ENCODE measurements at places on chromosomes 4 and X.

GRCh38 chr4:17770845-17771244, 10.6 kb downstream of the FAM184B start:
- DNase-seq = no peak

GRCh38 chrX:120125444-120125843, 9.7 kb upstream of the RHOXF1 start:
- DNase-seq = no peak

- DNase-seq = no peak
These were observed 28.3 kb upstream of the CFAP299 start for GRCh38 chr4:80307183-80307735.

GRCh38 chrX:43849173-43849572, 33.1 kb downstream of the MAOB start:
- DNase-seq = no peak

- DNase-seq = no peak
These were observed 47.5 kb upstream of the FAM120C start for GRCh38 chrX:54230435-54231148.

GRCh38 chrX:36867143-36867542, 141.0 kb upstream of the FAM47C start:
- no peak for DNase-seq

DNA sequence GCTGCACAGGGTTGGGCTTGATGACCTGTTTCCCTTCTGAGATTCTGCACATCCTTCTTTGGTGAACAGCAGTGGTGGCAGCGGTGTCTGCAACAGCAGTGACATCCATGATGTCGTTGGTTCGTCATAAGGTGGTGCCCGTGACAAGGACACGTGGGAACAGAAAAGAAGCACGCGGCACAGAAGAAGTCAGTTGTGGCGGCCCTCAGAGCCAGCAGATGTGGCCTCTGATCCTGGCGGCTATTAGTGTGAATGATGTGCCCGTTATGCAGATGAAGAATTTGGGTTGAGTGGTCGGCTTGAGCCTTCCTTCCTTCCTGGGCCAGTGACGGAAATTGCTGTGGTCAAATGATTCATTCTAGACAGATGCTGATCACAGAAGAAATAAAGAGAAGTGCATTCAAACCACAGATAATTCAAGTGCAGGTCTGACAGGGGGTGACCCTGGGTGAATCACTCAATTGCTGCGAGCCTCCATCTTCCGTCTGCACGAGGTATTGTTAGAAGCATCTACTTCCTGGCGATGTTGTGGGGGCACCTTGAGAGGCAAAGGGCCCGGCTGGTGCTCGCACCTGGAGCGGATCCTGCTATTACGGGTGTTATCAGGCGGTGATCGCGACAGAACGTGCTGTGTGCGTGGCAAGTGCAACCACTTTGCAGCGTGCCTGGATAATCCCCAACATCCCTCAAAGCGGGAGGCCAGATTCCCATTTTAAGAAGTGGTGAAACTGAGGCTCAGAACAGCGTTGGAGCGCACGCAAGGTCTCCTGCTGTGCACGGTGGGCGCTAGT, 215.2 kb upstream of the PSAPL1 start:
- peak; percentile 34 for DNase-seq

DNA sequence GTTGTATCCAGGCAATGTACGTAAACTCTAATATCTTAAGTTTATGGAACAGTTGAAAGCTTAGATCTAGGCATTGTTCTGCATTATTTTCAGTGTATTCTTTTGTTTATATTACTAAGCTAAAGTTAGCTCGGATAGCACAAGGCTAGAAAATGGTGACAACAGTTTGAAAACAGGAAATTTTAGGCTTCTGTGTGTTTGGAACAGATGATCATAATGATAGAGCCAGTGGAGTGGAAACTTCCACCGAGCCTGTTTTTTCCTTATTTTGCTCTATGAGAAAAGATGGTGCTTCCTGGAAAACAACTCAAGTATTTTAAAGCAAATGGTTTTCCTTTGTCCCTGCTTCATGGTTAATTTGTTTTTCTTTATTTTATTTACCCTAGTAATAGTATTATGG, 70.8 kb downstream of the GAB1 start:
- no peak for DNase-seq

GRCh38 chrX:47198026-47198686, 4.5 kb downstream of the UBA1 start:
- DNase-seq = no peak

DNA sequence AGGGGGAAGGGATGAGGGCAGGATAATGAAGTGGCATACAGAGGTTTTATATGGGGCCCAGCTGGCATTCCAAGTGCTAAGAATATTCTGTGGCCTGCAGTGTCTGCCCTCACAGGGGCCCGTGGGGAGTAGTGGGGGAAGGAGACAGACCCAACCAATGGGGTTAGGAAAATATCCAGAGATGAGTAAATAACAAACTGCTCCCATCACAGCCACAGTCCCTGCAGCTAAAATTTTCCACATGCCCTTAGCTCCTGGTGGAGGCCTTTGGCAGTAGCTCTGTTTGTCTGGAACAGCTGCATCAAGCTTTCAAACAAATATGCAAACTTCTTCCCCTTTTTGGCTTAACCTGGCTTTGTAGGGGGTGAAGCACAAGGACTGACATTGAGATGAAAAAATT, 3.1 kb downstream of the SRPX2 start:
- DNase-seq = no peak

DNA sequence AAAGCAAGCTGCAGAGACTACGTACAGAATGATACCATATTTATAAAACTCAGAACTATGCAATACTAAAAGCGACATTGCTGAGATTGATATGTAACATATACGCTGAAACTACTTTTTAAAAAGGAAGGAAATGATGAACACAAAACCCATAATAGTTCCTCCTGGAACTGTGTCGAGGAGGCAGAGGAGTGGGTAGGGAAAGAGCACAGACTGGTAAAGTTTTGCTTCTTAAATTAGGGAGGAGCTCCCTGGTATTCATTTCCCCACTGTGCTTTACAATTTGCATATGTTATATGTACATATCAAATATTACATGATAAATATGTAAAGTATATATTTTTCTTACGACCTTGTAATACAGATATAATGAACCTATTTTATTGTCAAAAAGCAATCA, 13.9 kb downstream of the UFSP2 start:
- no peak for DNase-seq

DNA sequence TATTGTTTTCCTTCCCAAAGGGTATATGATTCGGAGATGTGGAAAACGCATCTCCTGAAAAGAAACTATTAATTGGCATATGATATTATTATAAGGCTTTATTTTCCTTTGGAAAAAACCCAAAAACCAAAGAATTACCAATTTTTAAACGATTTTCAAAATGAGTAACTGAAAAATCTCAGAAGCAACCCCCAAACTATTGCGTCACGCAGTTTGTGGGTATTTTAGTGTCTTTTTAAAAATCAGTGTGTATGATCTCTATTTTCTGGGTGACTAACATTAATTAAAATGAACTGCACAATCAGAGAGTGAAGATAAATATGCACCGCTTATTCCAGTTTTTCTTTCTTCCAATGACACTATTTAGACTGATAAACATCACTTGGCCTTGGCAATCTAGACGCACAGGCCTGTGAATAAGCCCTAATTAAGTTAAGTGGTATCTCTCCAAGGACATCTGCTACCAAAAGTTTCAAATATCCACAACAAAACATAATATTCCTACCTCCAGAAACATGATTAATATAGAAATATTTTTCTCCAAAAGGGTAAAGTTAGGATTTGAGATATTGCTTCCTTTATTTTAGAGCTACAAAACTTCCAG, 511.5 kb upstream of the FAM241A start:
- DNase-seq = no peak

DNA sequence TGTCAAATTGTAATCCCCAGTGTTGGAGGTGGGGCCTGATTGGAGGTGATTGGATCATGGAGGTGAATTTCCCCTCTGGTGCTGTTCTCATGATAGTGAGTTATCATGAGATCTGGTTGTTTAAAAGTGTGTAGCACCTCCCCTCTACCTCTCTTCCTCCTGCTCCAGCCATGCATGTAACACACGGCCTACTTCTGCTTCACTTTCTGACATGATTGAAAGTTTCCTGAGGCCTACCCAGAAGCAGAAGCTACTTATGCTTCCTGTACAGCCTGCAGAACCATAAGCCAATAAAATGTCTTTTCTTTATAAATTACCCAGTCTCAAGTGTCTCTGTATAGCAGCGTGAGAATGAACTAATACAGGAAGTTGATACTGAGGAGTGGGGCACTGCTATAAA, 61.7 kb upstream of the DDX60 start:
- no peak for DNase-seq

- no peak for DNase-seq
These were observed 62.6 kb downstream of the SORCS2 start for GRCh38 chr4:7254736-7255487.

GRCh38 chr4:8608714-8609391, 16.3 kb downstream of the CPZ start:
- DNase-seq = no peak

GRCh38 chr4:53592122-53592521, 836 bp upstream of the LNX1 start:
- DNase-seq = no peak

GRCh38 chrX:42988700-42989099, 210.7 kb upstream of the PPP1R2C start:
- DNase-seq = no peak

GRCh38 chrX:72255445-72255844, 16.6 kb upstream of the ERCC6L start:
- no peak for DNase-seq

DNA sequence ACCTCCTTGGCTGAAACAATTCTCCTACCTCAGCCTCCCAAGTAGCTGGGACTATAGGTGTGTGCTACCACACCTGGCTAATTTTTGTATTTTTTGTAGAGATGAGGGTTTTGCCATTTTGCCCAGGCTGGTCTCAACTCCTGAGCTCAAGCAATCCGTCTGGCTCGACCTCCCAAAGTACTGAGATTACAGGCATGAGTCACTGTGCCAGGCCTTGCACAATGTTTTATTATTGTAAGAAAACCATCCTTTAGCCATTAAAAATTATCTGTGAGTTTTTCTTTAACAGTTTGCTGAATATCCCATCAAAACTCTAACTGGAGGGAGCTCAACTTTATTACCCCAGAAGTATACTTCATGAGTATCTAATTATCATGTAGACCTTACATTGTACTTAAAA, 900.3 kb downstream of the PCDH7 start:
- no peak for DNase-seq

- DNase-seq = no peak
These were observed 534.4 kb downstream of the MID1IP1 start for GRCh38 chrX:39335513-39336235.

DNA sequence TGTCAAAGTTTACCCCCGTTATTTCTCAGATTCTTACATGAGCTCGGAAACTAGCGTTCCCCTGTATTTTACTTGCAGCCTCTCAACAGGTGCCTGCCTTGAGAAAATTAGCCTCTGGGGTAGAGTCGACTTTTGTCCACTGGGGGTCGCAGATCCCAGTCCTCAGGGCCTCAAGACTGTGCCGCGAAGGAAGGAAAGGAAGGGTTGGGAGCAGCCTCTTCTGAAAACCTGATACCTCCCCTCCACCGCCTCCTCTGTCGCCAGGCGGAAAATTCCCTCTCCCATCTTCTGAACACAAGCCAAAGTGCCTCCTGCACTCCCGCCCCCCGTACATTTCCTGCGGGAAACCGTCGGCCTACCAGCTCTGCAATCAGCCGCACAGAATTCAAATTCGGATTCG, 44.4 kb upstream of the TMSB15B start:
- DNase-seq = peak; percentile 20

DNA sequence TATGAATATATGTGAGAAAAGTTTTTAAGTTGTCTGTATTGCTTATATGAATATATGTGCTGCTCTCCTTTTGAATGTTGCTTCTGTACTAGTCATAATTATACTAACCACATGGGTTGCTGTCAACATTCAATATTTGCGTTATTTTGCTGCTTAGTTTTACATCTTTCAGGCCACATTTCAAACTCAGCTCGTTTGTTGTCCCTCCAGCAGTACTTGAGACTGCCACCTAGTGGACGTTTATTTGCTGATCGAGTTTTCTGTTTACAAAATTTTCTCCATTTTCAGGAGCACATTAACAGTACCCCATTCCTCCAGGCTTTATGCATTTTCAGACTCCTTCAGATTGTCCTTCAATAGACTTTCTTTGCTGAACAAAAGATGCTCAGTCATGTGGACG, 75.8 kb downstream of the NUDT11 start:
- no peak for DNase-seq

DNA sequence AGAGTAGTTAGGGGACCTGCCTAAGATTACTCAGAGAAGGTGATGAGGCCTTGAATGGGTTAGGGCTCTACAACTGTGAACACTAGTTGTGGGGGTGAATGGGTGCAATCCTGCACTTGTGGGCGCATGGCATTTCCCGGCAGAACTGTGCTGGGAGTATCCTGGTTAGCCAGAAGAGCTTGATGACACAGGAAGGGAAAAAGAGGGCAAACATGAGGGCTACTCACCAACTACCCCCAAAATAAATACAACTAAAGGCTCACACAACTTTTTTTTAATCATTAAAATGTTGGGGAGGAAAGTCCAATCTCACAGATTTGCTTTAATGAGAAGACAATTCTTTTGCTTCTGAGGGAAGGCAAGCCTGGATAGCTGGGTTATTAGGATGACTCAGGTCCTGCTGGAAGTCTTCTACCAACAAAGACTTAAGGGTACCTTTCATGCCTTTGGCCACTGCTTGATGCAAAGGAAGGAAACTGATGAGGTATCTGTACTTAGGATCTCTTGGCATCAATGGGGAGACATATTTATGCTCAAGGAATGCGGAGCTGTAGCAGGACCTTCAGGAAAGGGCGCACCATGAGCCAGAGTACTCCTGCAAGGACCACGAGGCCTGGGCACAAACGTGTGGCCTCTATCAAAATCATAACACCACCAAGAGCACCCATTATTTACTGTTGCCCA, 2.6 kb downstream of the PHKA2 start:
- DNase-seq = no peak

DNA sequence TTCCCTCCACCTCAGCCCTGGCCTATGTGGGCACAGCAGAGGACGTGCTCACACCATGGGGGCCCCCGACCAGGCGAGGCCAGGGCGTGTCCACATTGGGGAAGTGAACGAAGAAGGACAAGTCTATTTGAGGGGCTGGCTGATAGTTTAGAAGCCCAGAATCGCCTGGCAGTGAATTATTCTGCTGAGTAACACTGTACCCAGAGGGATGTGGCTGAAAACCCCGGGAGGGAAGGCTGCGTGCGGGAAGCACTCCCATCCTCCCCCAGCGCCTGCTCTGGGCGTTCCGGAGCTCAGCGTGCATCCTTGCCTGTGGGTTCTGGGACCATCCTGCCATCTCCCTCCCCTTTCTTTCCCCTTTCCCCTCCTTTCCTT, 66.6 kb downstream of the TRMT44 start:
- no peak for DNase-seq

GRCh38 chr4:114108869-114109268, 129.4 kb upstream of the ARSJ start:
- no peak for DNase-seq

- DNase-seq = no peak
These were observed 29.5 kb upstream of the LANCL3 start for GRCh38 chrX:37541991-37542390.

GRCh38 chrX:44332437-44332836, 11.0 kb downstream of the EFHC2 start:
- no peak for DNase-seq

Data from stimulated activated CD8-positive, alpha-beta memory T cell treated with anti-CD3 and anti-CD28 coated beads, Interleukin-7, amount 100 ng/mL, for 4 hours (primary cell).